ENCODE measurements at places on chromosomes 2 and 18. TPM values are rescaled to one million over a fixed set of nuclear protein-coding genes. Genes with fewer than 3 reads are reported as not detected.

EVA1A gene
- total RNA-seq: 5.1 TPM

LCT gene
- total RNA-seq: not detected

DCC gene
- total RNA-seq: not detected

ZBTB7C gene
- total RNA-seq: 7.0 TPM

RAB6C gene
- under 0.01 TPM for total RNA-seq

C2orf80 gene
- not detected for total RNA-seq

KCNIP3 gene
- total RNA-seq: 1.6 TPM

TRAF3IP1 gene
- total RNA-seq: 18.9 TPM

ST6GAL2 gene
- under 0.01 TPM for total RNA-seq
